Kidney (tissue), 22 donors: ENCODE measurements at places on chromosomes 13 and 19. TPM values are rescaled to one million over a fixed set of nuclear protein-coding genes. Genes with fewer than 3 reads are reported as not detected.

CEACAM21 gene
- total RNA-seq, result 5.6 TPM

FFAR1 gene
- not detected for total RNA-seq

- H3K4me3 ChIP-seq, result no peak overlapping the region
- no peak overlapping the region for H3K27ac ChIP-seq
- DNase-seq, result no peak
- H3K27me3 ChIP-seq, result no peaks in the 10 kb centered on the region
Observed at GRCh38 chr13:88592105-88592504, 920.9 kb downstream of the SLITRK5 start.

GRCh38 chr13:46487748-46488147, 65.2 kb upstream of the LRCH1 start:
- no peaks in the 10 kb centered on the region for H3K4me1 ChIP-seq
- no peak overlapping the region for H3K27ac ChIP-seq
- DNase-seq, result no peak

DNA sequence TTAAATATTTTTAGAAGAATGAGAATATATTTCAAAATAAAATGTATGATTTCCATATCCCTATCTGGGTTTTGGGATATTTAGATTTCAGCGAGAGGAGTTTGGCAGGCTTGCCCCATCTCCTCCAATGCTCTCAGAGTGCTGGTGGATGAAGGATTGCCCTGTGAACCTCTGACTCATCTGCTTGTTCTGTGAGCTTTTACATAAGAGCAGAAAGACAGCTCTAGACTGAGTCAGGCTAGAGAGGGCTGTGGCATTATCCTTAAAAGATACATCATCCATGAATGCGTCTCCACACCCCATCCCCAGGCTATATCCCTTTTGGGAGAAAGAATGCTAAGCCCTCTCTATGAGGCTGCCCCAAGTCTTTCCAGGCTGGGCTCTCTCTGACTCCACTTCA, 190.6 kb downstream of the TUBA3C start:
- H3K4me3 ChIP-seq, result no peak overlapping the region
- H3K4me1 ChIP-seq, result no peaks in the 10 kb centered on the region
- H3K27ac ChIP-seq, result no peak overlapping the region
- no peak for DNase-seq
- H3K27me3 ChIP-seq, result no peaks in the 10 kb centered on the region

DNA sequence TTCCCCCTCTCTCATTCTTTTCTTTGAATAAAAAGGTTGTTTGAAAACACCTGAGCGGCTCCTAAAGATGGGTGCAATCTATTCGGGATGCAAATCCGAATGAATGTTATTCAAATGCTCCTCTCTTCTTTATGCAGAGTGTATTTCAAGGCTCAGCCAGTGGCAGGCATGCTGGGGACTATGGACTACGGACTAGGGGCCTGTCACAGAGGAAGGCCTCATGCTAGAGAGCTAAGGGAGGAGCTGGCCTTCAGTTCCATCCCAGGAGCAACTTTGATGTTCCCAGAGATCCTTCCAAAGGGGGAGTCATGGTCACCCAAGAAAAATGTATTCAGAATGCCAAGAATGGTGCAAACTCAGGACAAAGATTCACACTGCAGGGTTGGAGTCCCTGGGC, 9.3 kb downstream of the ALOX5AP start:
- H3K27me3 ChIP-seq, result no peaks in the 10 kb centered on the region
- H3K36me3 ChIP-seq, result no peaks in the 10 kb centered on the region
- no peaks in the 10 kb centered on the region for H3K4me1 ChIP-seq
- H3K27ac ChIP-seq, result peak overlapping the region; percentile 25
- no peak for DNase-seq

GRCh38 chr13:41577436-41577835, 120.1 kb downstream of the RGCC start:
- H3K36me3 ChIP-seq, result no peaks in the 10 kb centered on the region
- H3K27ac ChIP-seq, result no peak overlapping the region
- DNase-seq, result no peak
- H3K4me1 ChIP-seq, result no peaks in the 10 kb centered on the region
- no peak overlapping the region for H3K4me3 ChIP-seq
